Hair follicle dermal papilla cell (primary cell): ENCODE measurements at places on chromosomes 11 and 22. TPM values are rescaled to one million over a fixed set of nuclear protein-coding genes. Genes with fewer than 3 reads are reported as not detected.

The ST14 gene
- 0.16 and 0.49 TPM in 2 replicates for total RNA-seq

The APOA5 gene
- 0.12 TPM in 1 of 2 replicates, not detected in the other for total RNA-seq

The KRTAP5-9 gene
- 0.16 TPM in 1 of 2 replicates, not detected in the other for total RNA-seq

The OR52N5 gene
- not detected in 2 replicates for total RNA-seq

The TPBGL gene
- not detected in 2 replicates for total RNA-seq

The HSPB2 gene
- 0.49 and 2.6 TPM in 2 replicates for total RNA-seq

The CDKN1C gene
- total RNA-seq = 12.4 and 14.8 TPM in 2 replicates

The TOLLIP gene
- 43.6 and 45.1 TPM in 2 replicates for total RNA-seq

The SORL1 gene
- total RNA-seq = 0.12 and 0.32 TPM in 2 replicates

The BTBD18 gene
- total RNA-seq = not detected in 2 replicates

The KRTAP5-11 gene
- not detected in 2 replicates for total RNA-seq

The OR2D2 gene
- total RNA-seq = 0.32 and 0.61 TPM in 2 replicates

The METTL15 gene
- total RNA-seq = 18.1 and 26.4 TPM in 2 replicates

The NCAPH2 gene
- 23.3 and 24.8 TPM in 2 replicates for total RNA-seq

The IL18BP gene
- total RNA-seq = 2.9 and 3.9 TPM in 2 replicates

The NLRP10 gene
- 2.3 and 2.9 TPM in 2 replicates for total RNA-seq

The C11orf86 gene
- not detected in 2 replicates for total RNA-seq

The KRTAP5-2 gene
- total RNA-seq = not detected in 2 replicates

The TYR gene
- total RNA-seq = 0.16 TPM in 1 of 2 replicates, not detected in the other

The CYTH4 gene
- not detected in 2 replicates for total RNA-seq

The SCUBE1 gene
- under 0.01 TPM in 1 of 2 replicates, not detected in the other for total RNA-seq

The ARL2 gene
- total RNA-seq = 71.7 and 85.9 TPM in 2 replicates

The ADAMTS15 gene
- 0.32 and 0.85 TPM in 2 replicates for total RNA-seq

The ANO3 gene
- 0.16 and 0.24 TPM in 2 replicates for total RNA-seq

The RGL4 gene
- total RNA-seq = not detected in 2 replicates

The BID gene
- total RNA-seq = 10.2 and 14.9 TPM in 2 replicates

The OR4X1 gene
- not detected in 2 replicates for total RNA-seq

The CALCA gene
- 0.16 TPM in 1 of 2 replicates, not detected in the other for total RNA-seq

The MUC2 gene
- total RNA-seq = not detected in 2 replicates

The OTOG gene
- not detected in 2 replicates for total RNA-seq

The CERK gene
- total RNA-seq = 31.0 and 35.5 TPM in 2 replicates

The KBTBD4 gene
- 34.2 and 34.7 TPM in 2 replicates for total RNA-seq

The ACRV1 gene
- not detected in 2 replicates for total RNA-seq

The LRRC55 gene
- total RNA-seq = not detected in 2 replicates

The MYO18B gene
- not detected in 2 replicates for total RNA-seq

The CD3G gene
- total RNA-seq = not detected in 2 replicates

The RFPL1 gene
- not detected in 2 replicates for total RNA-seq

The LRRC4C gene
- total RNA-seq = not detected in 2 replicates

The ANGPTL5 gene
- total RNA-seq = not detected in 2 replicates

The TIGD3 gene
- total RNA-seq = 0.12 TPM in 1 of 2 replicates, not detected in the other

The SCGB2A2 gene
- total RNA-seq = not detected in 2 replicates

The JAM3 gene
- 59.6 and 78.4 TPM in 2 replicates for total RNA-seq

The ME3 gene
- total RNA-seq = 46.8 and 64.6 TPM in 2 replicates

The CARD10 gene
- total RNA-seq = 11.9 and 17.4 TPM in 2 replicates

The CAPN5 gene
- 19.1 and 19.5 TPM in 2 replicates for total RNA-seq

The VSIG10L2 gene
- total RNA-seq = under 0.01 and 0.36 TPM in 2 replicates

The GPR83 gene
- 0.16 TPM in 1 of 2 replicates, not detected in the other for total RNA-seq

The LINC01488 gene
- not detected in 2 replicates for total RNA-seq

The NPTXR gene
- total RNA-seq = 1.5 and 1.6 TPM in 2 replicates

The OR5D14 gene
- total RNA-seq = not detected in 2 replicates

The C22orf31 gene
- not detected in 2 replicates for total RNA-seq

The XKR3 gene
- not detected in 2 replicates for total RNA-seq

The NAALAD2 gene
- 7.4 and 10.9 TPM in 2 replicates for total RNA-seq

The OR52I1 gene
- not detected in 2 replicates for total RNA-seq

The HBG2 gene
- total RNA-seq = not detected in 2 replicates
